Hematopoietic multipotent progenitor cell treated with erythropoietin and hydrocortisone succinate and interleukin-3 and kit ligand, for 17 days (in vitro differentiated cells): ENCODE measurements at places on chromosomes 11 and 22.

- no peak for DNase-seq
Measured at GRCh38 chr11:57964660-57965059, 59.0 kb upstream of the OR9Q1 start.

- DNase-seq, result no peak
Measured at GRCh38 chr11:104678408-104678807, 219.9 kb downstream of the CASP12 start.

DNA sequence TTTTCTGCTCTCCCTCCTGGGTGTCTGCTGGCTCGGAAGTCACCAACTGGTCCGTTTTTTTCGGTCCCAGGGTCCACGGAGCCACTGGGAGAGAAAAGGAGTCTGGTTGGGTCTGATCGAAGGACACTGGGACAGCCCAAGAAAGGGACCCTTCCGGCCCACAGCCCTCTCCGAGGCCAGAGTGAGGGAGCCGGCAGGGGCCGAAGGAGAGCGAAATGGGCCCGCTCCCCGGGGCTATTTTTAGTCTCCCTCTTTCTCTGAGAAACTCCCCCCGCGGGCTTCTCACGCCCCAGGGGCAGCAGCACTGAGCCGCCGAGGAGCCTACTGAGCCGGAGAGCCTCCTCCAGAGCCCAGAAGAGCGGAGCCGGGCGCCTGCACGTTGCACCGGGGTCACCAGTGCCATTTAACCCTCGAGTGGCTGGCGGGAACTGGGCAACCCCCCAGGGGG lies 1.9 kb downstream of the ESAM start:
- no peak for DNase-seq

- DNase-seq, result no peak
Measured at GRCh38 chr22:25061605-25062376, 109.3 kb downstream of the KIAA1671 start.

DNA sequence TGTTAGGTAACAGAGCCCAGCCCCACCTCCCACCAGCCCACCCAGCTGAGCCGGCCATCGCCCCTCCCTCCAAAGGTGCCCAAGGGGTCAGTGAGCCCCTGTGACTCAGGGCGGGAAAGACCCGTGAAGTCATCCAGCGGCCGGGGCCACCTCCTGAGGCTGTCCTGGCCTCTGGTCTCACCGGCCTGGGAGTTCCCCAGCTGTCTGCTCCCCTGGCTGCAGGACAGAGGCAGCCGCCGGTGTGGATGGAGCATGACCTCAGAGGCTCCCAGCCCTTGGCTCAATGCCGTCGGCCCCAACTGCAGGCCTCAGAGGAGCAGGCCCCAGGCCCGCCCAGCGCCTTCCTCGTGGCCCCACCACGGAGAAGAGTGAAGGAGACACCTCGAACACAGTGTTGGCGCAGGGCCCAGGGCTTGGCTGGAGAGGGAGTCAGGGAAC lies 28.7 kb downstream of the RPL3 start:
- no peak for DNase-seq

DNA sequence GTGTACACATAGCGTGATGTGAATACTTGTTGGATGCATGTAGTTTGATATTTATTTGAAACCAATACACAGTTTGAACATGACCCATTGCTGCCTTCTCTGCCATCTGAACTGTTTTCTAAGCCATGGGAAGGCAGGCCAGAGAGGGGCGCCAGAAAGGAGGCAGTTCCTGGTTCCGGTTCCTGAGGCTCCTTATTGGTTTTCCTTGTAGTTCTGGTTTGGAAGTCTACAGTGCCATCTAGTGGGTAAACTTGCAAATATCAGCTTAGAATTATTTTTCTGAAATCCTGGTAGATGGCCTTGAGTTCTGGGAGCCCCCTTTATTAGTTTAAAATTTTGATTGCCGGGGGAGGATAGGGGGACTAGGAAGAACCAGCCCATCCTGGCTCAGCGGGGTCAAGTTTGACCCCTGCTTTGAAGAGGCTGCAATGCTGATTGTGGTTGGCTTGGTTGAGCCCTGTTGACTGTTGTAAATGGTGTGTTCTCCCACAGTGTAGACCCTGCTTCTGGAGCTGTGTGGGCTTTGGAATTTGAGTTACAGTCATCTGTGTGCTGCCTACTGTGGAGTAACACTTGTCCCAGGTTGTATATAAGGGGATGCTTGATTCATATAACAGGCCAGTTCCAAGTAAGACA lies 48.4 kb downstream of the GRAMD1B start:
- peak; percentile 36 for DNase-seq

DNA sequence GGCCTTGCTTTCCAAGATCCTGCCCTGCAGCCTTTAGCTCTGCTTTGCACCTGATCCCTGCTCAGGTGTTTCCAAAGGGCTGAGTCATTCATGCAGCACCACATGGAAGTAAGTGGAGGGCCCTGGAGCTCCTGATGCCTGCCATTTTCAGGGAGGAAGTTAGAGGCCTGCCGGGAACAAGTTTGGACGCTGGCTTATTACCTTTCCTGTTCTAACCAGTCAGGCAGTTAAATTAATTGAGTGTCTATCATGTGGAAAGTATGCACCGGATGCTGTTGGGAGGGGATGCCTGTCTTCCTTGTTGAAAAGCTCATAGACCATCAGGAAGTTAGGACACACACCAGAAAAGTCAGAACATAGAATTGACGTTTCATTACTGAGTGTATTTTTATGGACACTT lies 73.7 kb upstream of the PLET1 start:
- no peak for DNase-seq

- DNase-seq, result no peak
Measured at GRCh38 chr11:69488543-69488940, 7.1 kb downstream of the LINC01488 start.

DNA sequence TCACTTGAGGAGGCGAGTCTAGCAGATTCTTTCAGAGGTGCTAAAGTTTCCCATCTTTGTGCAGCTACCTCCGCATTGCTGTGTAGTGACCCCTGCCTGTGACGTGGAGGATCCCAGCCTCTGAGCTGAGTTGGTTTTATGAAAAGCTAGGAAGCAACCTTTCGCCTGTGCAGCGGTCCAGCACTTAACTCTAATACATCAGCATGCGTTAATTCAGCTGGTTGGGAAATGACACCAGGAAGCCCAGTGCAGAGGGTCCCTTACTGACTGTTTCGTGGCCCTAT lies 8.9 kb upstream of the SAMM50 start:
- no peak for DNase-seq

DNA sequence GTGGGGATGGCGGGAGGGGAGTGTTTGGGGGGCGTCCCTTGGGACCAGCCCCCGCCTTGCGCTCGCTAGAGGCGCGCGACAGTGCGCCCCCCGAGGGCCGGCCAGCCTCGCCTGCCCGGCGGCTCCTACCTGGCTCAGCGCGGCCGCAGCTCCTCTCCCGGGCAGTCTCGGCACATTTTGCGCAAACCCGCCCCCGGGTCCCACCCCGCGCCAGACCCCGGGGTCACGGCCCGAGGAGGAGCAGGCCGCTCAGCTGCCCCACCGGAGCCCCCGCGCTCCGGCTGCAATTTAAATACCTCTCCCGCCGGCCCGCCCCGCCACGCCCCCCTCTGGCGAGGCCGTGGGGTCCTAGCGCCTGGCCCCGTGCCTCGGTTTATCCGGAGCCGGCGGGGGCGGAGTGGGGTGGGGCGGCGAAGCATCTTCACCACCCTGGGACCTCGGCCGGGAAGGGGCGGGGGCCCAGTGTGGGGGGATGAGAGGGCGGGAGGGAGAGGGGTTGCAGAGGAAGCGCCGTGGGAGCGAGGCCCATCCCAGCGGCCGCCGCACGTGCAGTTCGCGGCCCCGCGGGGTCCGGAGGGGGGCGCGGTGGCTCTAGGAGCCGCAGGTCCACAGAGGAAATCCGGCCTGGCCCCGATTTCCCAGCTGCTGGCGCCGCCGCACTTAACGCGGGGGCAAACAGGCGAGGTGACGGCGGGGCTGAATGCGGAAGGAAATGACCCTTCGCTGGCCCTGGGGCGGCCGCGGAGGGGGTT lies at the start of gene LRRC32:
Gene LRRC32, minus strand, starts transcription at position 263 of the 752 bp plus-strand sequence. CDS start 4,793 bp downstream, outside the sequence.
- DNase-seq, result no peak

GRCh38 chr11:61453695-61454094 lies 23.8 kb downstream of the SDHAF2 start:
- DNase-seq, result no peak
